ENCODE measurements at places on chromosomes 13 and 19. TPM values are rescaled to one million over a fixed set of nuclear protein-coding genes. Genes with fewer than 3 reads are reported as not detected.

- no peak overlapping the region for H3K4me3 ChIP-seq
- no peaks in the 10 kb centered on the region for H3K27me3 ChIP-seq
- H3K4me1 ChIP-seq = peaks cover 42% of the 10 kb centered on the region
- H3K27ac ChIP-seq = peak overlapping the region; percentile 60
- H3K36me3 ChIP-seq = no peaks in the 10 kb centered on the region
Measured at GRCh38 chr13:110538632-110539031, 22.9 kb downstream of the RAB20 start.

- no peak overlapping the region for H3K4me3 ChIP-seq
- H3K36me3 ChIP-seq = no peaks in the 10 kb centered on the region
- H3K27me3 ChIP-seq = no peaks in the 10 kb centered on the region
- H3K27ac ChIP-seq = no peak overlapping the region
- no peaks in the 10 kb centered on the region for H3K4me1 ChIP-seq
- no peak for DNase-seq
Measured at GRCh38 chr13:30045916-30046704, 195.7 kb upstream of the UBL3 start.

GRCh38 chr19:36894849-36895383 is 21.2 kb downstream of the ZNF829 start:
- no peaks in the 10 kb centered on the region for H3K27me3 ChIP-seq
- DNase-seq = no peak
- H3K27ac ChIP-seq = no peak overlapping the region
- no peaks in the 10 kb centered on the region for H3K4me1 ChIP-seq
- H3K4me3 ChIP-seq = no peak overlapping the region
- peaks cover 75% of the 10 kb centered on the region for H3K36me3 ChIP-seq

- no peak overlapping the region for H3K27ac ChIP-seq
- DNase-seq = peak; percentile 50
- no peaks in the 10 kb centered on the region for H3K36me3 ChIP-seq
- peaks cover 26% of the 10 kb centered on the region for H3K4me1 ChIP-seq
Measured at GRCh38 chr19:33301144-33301899, 1.0 kb downstream of the CEBPA start.

DNA sequence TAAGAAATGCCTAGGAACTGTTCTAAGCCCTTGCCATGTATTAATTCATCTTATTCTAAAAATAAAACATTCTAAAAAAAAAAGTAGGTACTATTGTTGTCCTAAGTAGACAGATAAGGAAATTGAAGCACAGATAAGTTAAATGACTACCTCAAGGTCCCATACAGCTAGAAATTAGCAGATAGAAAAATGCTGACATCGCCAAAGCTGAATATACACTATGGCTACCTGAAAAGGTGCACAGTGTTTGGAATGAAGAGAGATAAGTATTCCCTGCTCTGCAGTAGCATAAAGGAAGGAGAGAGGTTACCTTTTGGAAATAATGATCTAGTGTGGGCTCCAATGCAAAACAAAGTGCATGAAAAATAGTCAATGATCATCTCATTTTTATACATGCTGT is 65.3 kb downstream of the DCT start:
- no peak overlapping the region for H3K27ac ChIP-seq
- no peaks in the 10 kb centered on the region for H3K36me3 ChIP-seq
- no peak for DNase-seq

- no peak for DNase-seq
- H3K4me1 ChIP-seq = no peaks in the 10 kb centered on the region
- H3K4me3 ChIP-seq = no peak overlapping the region
- H3K27me3 ChIP-seq = no peaks in the 10 kb centered on the region
Measured at GRCh38 chr13:74695021-74695800, 561.0 kb upstream of the KLF12 start.

DNA sequence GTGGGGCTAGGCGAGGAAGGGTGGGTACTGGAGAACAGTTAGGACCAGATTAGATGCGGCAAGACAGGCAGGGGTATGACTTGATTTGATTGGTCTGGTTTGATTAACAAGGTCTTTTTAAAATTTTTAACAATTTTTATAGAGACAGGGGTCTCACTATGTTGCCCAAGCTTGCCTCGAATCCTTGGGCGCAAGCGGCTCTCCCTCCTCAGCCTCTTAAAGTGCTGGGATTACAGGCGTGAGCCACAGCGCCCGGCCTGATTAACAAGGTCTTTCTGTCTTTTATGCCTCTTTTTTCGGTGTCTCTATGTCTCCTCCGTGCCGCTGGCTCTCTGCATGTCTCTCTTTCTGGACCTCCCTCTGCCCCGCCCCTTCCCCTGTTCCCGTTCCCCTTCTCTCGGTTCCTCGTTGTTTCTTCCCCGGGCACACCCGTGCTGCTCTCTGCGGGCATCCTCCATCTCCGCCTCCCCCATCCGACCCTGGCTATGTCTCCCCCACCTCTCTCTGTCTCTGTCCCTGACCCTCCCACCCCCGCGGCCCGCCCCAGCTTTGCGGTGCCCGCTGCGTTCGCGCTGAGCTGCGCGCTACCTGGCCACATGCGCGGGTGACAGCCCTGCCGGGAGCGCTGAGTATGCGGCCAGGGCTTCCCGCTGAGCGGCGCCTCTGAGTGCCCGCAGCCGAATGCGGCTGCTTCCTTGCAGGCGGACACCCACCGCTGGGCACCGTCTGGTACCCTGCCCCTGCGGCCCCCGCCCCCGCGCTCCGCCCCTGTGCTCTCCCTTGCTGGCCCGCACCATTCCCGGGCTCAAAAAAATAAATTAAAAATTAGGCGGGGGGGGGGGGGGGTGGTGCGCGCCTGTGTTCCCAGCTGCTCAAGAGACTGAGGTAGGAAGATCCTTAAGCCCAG is 8.1 kb upstream of the SDHAF1 start:
- H3K27me3 ChIP-seq = peaks cover 18% of the 10 kb centered on the region
- no peak overlapping the region for H3K4me3 ChIP-seq
- H3K36me3 ChIP-seq = no peaks in the 10 kb centered on the region

RETN gene
- total RNA-seq = not detected

MED4 gene
- total RNA-seq = 35.9 TPM

MCF2L gene
- 35.6 TPM for total RNA-seq

C19orf85 gene
- total RNA-seq = not detected

DIAPH3 gene
- 0.67 TPM for total RNA-seq

SIGLEC8 gene
- 0.49 TPM for total RNA-seq

Measured in thyroid gland (tissue), 4 donors.